ENCODE measurements at places on chromosomes 4 and X.

- DNase-seq: no peak
Measured at GRCh38 chr4:8289151-8289750, 19.7 kb downstream of the HTRA3 start.

GRCh38 chr4:136643416-136643815 is 888.9 kb downstream of the PCDH18 start:
- DNase-seq: no peak

DNA sequence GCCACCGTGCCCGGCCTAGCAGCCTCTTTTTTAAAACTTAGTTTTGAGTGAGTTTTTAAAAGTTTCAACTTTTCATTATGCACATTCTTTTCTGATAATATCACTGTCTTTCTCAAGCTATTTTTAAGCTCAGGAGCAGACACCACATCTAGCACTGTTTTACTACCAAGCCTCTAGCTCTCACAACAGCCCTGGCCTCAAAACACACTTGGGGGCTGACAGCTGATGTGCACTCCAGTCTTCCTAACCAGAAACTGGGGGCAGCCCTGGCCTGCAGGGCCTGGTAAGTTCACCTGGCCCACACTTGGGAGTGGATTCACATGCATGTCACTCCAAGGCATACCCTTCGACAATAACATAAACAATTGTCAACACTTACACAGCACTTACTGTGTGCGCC is 34.0 kb downstream of the CENPU start:
- no peak for DNase-seq

GRCh38 chr4:148901075-148901705 is 459.0 kb upstream of the NR3C2 start:
- DNase-seq: no peak

GRCh38 chr4:3389233-3390215 is 52.2 kb upstream of the HGFAC start:
- no peak for DNase-seq

- DNase-seq: no peak
Measured at GRCh38 chr4:114941503-114941902, 171.9 kb downstream of the NDST4 start.
